ENCODE measurements at places on chromosomes 11 and 22.
A peak's percentile ranks its signal among the peaks of the same experiment; 100 is the strongest.

DNA sequence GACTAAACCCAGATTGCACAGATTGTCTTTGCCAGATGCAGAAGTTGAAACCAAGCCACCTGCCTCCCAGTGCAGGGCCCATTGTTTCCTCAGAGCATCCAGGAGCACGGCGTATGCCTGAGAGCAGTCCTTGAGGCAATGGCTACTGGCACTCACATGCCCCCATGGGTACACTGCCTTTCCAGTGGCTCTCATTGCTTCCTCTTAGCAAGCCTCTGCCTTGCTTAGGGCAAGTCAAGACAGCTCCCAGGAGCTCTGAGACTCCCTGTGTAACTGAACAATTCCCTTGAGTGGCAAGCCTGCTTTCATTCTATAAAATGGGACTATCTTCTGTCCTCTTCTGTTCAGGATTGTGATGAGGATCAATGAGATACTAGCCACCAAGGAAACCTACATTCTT is 4.1 kb downstream of the SYTL2 start:
- no peak for DNase-seq

GRCh38 chr22:45535290-45535689 is 32.6 kb downstream of the FBLN1 start:
- no peak for DNase-seq

DNA sequence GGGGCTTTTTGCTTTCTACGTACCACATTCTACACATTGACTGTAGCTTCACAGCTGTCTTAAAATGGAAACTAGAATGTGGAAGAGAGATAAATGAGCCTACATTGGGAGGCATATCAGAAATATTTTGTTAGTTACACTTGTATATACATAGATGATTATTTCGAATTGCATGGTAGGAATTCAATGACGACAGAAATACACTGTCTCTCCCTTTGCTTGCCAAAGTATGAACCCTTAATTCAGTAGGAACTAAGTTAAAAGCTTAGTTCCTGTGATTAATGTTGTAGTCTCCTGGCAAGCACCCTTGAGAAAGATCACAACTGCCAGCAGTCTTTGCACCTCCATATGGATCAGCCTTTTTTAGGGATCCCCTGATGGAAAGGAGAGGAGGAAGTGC is 10.1 kb downstream of the C11orf87 start:
- DNase-seq, result no peak

DNA sequence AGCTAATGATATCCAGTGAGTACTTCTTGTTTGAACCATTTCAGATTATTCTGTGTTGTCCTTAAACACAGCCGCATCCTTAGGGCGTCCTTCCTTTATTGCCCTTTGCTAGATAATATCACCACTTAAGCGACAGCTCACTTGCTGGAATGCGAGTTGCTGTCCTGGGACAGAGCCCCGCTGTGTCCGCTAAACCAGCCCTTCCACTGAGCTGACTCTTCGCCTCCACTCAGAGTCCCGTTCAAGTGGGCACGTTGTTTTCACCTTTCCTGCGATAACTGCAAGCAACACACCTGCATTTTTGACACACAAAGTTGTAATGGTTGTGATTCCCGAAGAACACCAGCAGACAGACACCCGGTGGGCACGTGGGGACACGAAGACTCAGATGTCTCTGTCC is 140.0 kb downstream of the TBC1D22A start:
- no peak for DNase-seq

DNA sequence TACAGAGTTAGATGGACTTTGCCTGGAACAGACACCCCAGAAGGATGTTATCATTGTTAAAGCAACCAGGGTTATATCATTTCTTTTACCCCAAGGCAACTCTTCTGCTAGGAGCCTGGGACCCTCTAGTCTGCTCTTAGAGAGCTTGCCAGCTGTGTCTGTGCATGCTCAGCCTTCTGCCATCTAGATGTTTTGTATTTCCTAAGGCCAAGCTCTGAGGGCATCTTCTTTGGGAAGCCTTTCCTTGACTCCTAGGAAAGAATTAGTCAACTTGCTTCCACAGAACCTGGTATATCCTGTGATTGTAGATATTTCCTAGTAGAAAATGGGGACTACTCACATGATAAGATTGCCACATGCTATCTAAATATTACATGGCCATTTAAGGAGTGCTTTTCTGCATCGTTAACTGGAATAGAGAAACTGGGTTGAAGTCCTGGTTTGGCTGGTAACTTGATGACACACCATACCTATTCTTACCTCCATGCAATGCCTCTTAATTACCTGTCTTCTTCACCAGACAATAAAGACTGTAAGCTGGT is 87.6 kb downstream of the STIM1 start:
- no peak for DNase-seq

- DNase-seq, result peak; percentile 44
Measured at GRCh38 chr11:8913961-8914660, 3.1 kb downstream of the AKIP1 start.

- DNase-seq, result no peak
Measured at GRCh38 chr11:67256477-67257135, 9.7 kb upstream of the GRK2 start.
